Ovary (tissue), 10 donors: ENCODE measurements at places on chromosomes 12 and 14.

DNA sequence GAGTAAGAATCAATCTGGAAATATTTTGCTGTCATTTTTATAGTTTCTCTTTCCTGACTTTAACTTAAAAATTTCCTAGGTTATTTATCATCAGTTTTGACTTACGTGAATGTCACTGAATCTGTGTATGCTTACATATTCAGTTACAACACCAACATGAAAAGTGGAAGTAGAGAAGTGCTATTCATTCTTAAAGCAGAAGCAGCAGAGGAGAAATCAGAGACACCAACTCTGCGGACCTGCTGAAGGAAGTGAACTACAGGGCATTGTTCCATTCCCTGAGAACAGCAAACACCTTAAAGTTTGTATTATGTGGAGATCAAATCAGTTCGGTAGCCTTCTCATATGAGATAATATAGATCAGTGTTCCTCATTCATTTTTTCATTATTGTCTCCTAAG, 34.1 kb downstream of the RAD51B start:
- no peak for DNase-seq
- no peak overlapping the region for H3K4me3 ChIP-seq
- H3K4me1 ChIP-seq: no peaks in the 10 kb centered on the region
- no peak overlapping the region for H3K27ac ChIP-seq
- no peaks in the 10 kb centered on the region for H3K27me3 ChIP-seq

DNA sequence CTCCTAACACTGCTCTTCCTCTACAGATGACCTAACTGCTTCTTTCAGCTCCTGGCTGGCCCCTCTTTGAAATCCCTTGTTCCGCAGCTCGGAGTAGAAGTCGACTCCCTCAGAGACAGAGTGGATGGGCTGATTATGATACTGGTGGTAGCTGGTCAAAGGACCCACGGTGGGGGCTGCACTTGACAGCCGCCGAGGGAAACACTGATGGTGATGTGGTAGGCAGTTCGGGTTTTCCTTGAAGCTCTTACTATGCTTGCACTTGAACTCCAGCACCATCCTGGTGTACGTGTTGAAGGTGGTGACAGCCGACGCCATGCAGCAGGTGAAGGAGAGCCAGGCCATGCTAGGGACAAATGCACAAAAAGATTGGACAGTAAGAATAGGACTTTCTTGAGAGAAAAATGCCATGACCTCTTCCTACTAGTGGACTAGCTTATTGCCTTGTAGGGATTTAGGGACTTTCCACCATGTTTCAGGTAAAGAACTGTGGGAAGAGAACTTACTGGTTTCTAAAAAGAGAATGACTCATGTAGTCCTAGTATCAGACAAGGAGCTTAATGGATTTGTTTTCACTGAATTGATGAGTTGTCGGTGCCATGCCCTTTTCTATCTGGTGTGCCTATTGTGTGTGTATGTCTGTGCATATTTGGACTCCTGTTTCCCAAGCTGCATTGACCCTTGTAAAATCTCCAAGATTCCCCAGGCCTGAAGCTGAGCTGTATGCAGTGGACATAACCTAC, 18.4 kb downstream of the GSG1 start:
- no peak overlapping the region for H3K4me3 ChIP-seq
- no peaks in the 10 kb centered on the region for H3K4me1 ChIP-seq
- no peak for DNase-seq
- H3K36me3 ChIP-seq: no peaks in the 10 kb centered on the region
- H3K27me3 ChIP-seq: no peaks in the 10 kb centered on the region
- no peak overlapping the region for H3K27ac ChIP-seq

- H3K27me3 ChIP-seq: no peaks in the 10 kb centered on the region
- H3K4me1 ChIP-seq: no peaks in the 10 kb centered on the region
- H3K27ac ChIP-seq: no peak overlapping the region
- no peaks in the 10 kb centered on the region for H3K36me3 ChIP-seq
These were observed 45.5 kb downstream of the YEATS4 start for GRCh38 chr12:69404851-69405565.

DNA sequence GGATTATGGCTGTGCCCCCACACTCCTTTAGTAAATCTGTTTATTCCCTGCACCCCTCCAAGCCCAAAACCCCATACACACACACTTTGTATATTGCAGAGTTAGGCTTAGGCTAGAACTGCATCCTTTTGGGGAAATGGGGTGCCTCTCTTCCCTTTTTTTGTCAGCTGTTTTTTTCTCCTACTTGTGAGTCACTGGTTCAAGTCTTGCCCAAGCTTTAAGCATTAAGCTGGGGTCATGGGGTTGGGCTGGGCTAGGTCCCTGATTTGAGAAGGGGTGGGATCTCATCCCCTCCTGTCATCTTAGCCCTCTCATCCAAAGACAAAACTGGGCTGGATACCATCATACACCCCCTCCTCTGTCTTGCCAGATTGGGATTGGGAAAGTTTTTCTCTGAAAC, 1.6 kb downstream of the LRP1 start:
- H3K4me1 ChIP-seq: peaks cover 28% of the 10 kb centered on the region
- no peaks in the 10 kb centered on the region for H3K36me3 ChIP-seq
- H3K4me3 ChIP-seq: peak overlapping the region; percentile 88
- peak overlapping the region; percentile 96 for H3K27ac ChIP-seq

DNA sequence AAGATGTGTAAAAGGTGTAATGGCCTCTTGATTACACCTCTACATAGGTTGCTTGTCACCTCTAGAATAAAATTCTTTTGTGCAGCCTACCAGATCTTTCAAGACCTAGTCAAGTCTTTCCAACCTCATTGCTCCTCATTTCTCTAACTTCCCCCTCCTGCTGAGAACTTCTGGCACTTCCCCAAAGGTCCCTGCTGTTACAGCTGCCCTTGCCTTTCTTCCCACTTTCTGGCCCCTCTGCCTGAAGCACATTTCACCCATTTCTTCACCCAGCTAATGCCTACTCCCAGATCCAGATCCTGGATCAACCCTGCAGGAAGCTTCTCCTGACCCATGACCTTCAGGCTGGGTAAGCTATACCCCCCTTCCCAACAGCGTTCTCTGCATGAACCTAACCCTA, 1.5 kb downstream of the TSHR start:
- H3K27me3 ChIP-seq: no peaks in the 10 kb centered on the region
- no peak overlapping the region for H3K4me3 ChIP-seq
- H3K36me3 ChIP-seq: no peaks in the 10 kb centered on the region
- no peak overlapping the region for H3K27ac ChIP-seq

- H3K27me3 ChIP-seq: no peaks in the 10 kb centered on the region
- H3K36me3 ChIP-seq: no peaks in the 10 kb centered on the region
- no peak overlapping the region for H3K27ac ChIP-seq
- no peak overlapping the region for H3K4me3 ChIP-seq
These were observed 459.0 kb upstream of the ATP2B1 start for GRCh38 chr12:90167518-90168208.

DNA sequence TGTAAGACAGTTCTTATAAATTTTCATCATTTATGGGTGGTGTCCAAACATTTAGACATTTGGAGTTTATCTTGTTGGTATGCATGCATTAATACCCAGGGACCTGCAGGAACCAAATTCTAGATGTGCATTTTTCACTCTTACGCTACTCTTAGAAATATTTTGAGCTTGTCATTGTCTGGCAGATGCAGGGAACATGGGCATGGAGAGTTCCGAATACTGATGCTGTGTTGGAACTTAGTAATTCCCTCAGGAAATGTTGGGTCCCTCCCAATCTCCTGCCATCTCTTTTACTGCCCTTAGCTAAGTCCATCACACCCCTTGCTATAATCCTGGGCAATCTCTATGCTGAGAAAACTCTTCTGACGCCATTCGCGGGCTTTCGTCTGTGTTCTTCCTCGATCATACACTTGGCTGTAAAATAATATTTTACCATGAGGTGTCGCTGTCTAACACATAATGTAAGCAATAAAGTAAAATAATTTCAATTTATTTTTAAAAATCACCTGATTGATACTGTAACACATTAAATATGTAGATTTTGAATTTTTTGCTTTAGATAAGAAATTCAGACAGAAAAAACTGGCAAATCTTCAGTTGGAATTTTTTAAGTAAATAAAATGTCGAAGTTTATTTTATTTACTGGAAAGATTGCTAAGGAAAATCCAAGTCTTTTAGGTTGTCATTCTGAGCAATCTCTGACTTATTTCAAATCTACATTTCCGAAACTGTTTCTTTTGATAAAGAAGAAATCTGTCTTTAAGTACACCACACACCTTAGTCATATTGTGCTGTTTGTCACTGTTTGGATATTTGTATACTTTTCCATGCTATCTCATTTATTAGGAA, 304.1 kb upstream of the SSTR1 start:
- no peaks in the 10 kb centered on the region for H3K4me1 ChIP-seq
- no peaks in the 10 kb centered on the region for H3K27me3 ChIP-seq
- H3K4me3 ChIP-seq: no peak overlapping the region
- DNase-seq: no peak
- no peak overlapping the region for H3K27ac ChIP-seq

GRCh38 chr14:63276016-63276415, 42.7 kb downstream of the GPHB5 start:
- no peaks in the 10 kb centered on the region for H3K36me3 ChIP-seq
- H3K27me3 ChIP-seq: no peaks in the 10 kb centered on the region
- DNase-seq: no peak
- no peak overlapping the region for H3K27ac ChIP-seq
- H3K4me1 ChIP-seq: peaks cover 9% of the 10 kb centered on the region

DNA sequence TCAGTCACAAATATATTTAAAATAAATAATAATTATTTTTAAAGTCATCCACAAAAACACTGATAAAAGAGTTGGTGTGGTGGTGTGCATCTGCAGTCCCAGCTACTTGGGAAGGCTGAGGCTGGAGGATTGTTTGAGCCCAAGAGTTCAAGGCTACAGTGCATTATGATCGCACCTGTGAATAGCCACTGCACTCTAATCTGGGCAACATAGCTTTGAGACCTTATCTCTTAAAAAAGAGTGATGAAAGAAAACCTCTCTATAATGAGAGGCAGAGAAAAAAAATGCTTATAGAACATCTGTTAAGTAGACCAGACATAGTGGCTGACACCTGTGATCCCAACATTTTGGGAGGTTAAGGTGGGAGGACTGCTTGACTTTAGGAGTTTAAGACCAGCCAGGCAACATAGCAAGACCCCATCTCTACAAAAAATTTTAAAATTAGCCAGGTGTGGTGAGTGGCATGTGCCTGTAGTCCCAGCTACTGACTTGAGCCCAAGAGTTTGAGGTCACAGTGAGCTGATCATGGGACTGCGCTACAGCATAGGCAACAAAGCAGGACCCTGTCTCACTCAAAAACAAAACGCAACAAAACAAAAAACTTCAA, 50.5 kb downstream of the RALGAPA1 start:
- no peak overlapping the region for H3K4me3 ChIP-seq
- H3K27me3 ChIP-seq: no peaks in the 10 kb centered on the region
- H3K27ac ChIP-seq: no peak overlapping the region

GRCh38 chr12:10673659-10674384, at the start of gene STYK1:
Gene STYK1, minus strand, starts transcription at chr12:10674052. Its CDS starts 39,434 bp downstream, at chr12:10634618.
- H3K36me3 ChIP-seq: no peaks in the 10 kb centered on the region
- no peak within 1 kb of the TSS for H3K27ac ChIP-seq
- peak within 1 kb of the TSS; percentile 26 for H3K4me3 ChIP-seq
- peak; percentile 22 for DNase-seq
- no peaks in the 10 kb centered on the region for H3K4me1 ChIP-seq

- H3K4me1 ChIP-seq: no peaks in the 10 kb centered on the region
- no peak overlapping the region for H3K27ac ChIP-seq
- H3K27me3 ChIP-seq: no peaks in the 10 kb centered on the region
- H3K4me3 ChIP-seq: no peak overlapping the region
- H3K36me3 ChIP-seq: no peaks in the 10 kb centered on the region
- DNase-seq: no peak
These were observed 8.7 kb downstream of the OTUB2 start for GRCh38 chr14:94034886-94035285.
